ENCODE measurements at places on chromosomes 16 and 17.

DNA sequence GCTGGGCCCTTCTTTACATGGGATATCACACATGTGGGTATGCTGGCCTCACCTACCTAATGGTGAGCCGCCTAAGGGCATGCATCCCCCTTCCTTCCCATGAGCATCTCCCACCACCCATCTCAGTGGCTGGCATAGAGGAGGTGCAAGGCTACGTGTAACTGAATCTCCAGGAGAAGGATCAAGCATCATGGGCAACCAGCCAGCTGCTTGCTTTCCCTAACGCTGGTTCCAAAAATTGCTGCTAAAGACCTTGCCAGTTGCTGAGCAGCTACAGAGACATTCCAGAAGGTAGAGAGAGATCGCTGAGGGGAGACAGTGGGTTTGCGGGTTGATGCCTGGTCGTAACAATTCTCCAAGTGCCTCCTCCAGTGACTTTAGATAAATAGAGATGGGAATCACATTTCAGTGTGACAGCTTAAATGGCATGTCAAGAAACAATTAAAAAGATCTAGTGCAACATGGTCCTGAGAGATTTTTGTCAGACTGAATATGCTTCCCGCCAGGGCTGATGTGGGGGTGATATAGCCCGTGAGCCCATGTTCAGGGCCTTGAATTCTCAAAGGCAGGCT is 378.4 kb upstream of the CDH5 start:
- DNase-seq: no peak

DNA sequence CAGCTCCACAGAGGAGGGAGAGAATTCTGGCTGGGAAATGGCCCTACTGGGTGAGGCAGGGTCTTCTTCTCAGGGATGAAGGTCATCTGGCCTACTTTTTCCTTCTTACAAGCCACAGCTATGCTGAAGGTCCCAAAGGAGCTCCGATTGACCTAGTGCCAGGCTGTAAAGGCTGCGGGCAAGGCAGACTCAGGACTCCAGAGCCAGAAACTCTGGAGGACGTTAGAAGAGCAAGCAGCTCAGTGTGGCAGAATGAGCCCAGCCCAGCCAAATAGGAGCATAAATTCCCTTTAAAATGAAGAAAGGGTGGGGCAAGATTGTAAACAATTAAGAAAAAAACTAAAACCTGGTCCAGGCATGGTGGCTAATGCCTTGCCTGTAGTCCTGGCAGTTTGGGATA is 20.1 kb upstream of the CNOT1 start:
- no peak for DNase-seq

- DNase-seq: no peak
Observed at GRCh38 chr17:685006-685405, 29.6 kb downstream of the VPS53 start.

- DNase-seq: peak; percentile 58
Observed at GRCh38 chr17:38663125-38663751, 11.5 kb downstream of the EPOP start.

DNA sequence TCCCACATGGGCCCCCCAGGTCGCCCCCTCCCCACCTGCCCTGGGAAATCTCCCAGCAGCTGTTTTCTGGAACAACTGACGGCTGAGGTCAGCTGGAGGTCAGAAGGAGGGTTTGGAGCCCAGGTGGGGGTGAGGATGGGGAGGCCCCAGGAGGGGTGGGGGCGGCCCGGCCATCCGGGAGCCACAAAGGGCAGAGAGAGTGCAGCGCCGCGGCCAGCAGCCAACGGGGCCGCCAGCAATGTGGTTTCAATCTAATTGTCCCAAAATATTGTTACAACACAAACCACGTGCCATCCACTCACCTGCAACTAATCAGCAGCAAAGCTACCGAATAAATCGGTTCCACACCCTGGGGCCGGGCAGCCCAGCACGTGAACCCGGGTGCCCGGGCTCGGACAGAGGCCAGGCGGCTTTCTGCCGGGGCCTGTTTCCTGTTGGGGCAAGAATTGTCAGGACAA is 28.3 kb upstream of the SLC38A10 start:
- no peak for DNase-seq

- DNase-seq: no peak
Observed at GRCh38 chr17:2197271-2197670, 106.3 kb downstream of the SMG6 start.

DNA sequence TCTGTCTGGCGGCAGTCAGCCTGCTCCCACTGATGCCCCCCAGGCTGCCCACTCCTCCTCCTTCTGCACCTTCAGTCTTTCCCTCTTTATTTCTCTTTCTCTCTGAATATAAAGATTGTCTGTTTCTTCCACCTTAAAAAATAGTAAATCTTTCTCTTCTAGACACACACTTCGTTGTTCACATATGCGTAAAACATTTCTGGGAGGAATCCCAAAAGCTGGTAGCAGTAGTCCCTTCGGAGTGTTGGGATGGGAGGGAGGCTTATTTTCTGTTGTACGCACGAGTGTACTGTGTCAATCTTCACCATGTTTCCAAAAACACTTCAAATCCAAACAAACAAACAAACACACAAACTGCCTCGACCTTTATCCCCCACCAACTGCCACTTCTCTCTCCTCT is 9.9 kb downstream of the OSBPL7 start:
- no peak for DNase-seq

GRCh38 chr16:30142672-30143346 is 19.8 kb upstream of the MAPK3 start:
- DNase-seq: no peak

DNA sequence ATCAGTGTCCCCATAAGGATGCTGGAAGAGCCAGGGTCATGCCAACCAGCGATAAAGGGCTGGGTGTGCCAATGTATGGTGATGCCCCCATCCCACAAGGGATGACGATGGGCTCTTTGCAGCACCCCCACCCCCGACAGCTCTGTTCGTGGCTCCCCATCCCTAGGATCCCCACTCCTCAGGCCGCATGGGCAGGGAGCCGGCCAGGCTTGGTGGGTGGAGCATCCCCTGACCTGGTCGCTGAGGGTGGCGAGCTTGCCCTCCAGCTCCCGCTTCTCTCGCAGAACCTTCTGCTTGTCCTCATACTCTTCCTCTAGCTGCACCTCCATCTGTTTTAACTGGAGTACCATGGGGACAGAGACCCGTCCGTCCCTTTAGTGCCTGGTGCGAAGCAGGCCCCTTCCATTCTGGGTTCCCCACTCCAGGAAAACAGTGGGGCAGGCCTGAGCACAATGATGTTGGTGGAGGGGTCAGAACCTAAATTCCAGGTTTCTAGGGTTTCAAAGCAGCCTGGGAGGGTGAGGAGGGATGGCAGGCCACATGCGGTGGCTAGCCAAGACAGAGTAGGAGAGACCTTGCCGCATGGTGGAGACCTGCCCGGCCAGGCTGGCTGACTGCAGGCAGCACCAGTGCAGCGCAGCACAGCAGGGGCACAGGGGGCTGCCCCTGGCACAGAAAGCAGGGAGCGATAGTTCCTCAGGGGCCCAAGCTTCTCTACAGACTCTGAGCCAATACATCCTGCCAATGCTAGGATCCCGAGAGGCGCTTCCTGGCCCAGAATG is 50.3 kb downstream of the PIPOX start:
- DNase-seq: no peak

DNA sequence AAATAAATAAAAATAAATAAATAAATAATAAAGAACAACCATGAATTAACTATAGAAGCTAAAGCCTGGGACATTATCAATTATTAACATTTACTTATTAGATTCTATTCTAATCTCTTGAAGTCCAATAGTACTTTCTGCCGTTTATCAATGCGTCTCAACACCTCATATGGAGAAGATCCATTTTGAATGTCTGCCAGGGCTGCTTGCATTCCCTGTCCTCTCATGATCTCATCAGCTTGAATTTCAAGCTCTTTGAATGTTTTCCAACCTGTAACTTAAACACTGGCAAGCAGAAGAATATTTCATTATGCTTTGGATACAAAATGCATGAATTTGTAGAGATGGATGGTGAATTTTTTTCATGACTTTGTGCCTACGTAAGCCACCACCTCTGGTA is 191.9 kb upstream of the ANKFN1 start:
- DNase-seq: no peak

- DNase-seq: no peak
Observed at GRCh38 chr16:85040685-85041084, 13.1 kb downstream of the KIAA0513 start.

GRCh38 chr17:44308320-44308818 is at the start of gene RUNDC3A:
Gene RUNDC3A (plus strand): TSS chr17:44308601. CDS start chr17:44308833, 232 bp downstream.
- peak; percentile 77 for DNase-seq

DNA sequence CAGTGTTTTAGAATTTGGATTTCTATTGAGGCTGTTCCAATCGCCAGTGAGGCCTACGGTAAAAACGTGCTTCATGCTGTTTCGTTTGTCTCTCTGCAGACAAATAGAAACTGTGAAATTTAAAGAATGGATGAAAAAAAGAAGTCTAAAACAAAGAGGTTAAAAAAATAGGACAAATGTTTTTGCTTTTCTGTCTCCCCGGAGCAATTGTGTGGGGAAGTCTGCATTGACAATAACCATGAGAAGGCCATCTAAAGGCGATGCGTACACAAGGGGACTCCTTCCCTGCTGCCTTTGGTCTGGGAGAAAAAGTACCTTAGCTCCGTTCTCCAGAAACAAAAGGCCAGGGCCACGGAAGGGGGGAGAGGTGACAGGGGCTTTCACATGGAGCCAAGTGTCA is 4.6 kb upstream of the ZFHX3 start:
- no peak for DNase-seq

DNA sequence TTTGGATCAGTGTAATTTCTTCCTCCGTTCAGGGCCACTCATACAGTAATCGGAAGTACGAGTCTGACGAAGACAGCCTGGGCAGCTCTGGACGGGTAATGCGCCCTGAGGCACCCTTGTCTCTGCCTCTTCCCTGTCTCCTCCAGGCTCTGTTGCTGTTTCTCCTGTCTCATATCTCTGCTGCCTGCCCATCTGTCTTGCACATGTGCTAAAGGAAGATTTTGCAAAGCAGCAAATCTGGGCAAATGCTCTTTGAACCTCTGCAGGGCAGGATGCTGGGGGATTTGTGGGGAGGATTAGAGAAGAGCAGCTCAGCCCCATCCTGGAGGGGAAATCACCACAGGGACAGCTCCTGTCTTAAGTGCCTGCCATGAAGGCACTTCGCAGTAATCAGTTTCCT is 32.4 kb upstream of the POLR3E start:
- no peak for DNase-seq

GRCh38 chr17:8133941-8134340 is 10.0 kb upstream of the HES7 start:
- DNase-seq: no peak

- no peak for DNase-seq
Observed at GRCh38 chr16:55212791-55213190, 111.2 kb upstream of the IRX6 start.

- no peak for DNase-seq
Observed at GRCh38 chr17:82214012-82214628, 1.5 kb upstream of the CCDC57 start.

GRCh38 chr17:81931557-81932332 is 4.2 kb upstream of the MAFG start:
- DNase-seq: no peak

DNA sequence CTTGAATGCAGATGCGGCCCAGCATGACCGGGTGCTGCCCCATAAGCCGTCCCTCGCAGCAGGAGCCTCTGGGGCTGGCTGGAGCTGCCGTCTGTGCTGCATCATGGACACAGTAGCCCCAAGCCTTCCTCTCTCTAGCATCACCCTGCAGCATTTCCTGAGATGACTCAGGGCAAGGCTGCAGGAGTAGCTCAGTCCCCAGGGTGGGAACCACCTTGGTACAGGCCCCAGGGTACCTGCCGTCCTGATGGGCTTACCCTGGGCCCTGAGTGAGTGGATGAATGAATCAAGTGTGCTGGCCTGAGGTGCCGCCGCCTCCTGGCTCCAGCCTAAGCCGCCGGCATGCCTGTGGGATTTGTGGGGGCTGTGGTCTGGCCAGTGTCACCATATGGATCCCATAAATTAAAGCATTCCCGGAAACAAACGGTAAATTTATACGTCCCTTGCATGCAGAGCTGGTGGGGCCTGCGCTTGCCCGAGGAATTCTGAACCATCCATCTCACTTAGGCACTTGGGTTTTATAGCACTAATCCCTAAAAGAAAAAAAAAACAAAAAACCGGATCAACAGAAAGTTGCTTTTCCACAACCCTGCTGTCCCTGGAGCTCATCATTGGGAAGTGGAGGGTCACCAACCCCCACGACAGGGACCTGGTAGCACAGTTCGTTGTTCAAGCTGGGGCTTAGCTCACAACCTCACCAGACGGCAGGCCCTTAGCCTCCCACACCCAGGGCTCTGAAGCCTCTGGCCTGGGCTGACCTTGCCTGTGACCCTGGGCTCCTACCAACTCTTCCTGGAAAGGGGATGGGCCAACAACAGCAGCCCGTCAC is 242.6 kb upstream of the CIBAR2 start:
- peak; percentile 74 for DNase-seq

DNA sequence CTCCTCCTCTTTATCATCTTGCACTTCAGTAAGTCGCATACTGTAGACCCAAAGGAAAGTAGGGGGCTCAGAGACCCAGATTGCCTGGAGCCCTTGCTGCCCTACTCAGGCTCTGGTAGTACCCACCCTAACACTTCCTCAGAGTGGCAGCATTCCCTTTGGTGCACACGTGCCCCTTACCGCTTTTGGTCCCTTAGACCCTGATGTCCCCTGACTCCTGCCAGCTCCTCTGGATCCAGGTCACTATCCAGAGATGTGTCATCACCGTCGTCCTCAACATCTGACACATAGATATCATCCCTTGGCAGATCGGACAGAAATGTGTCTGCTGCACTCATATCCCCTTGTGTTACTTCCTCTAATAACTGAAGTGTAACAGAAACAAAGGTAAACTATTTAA is 5.4 kb upstream of the PSMC5 start:
- DNase-seq: no peak

DNA sequence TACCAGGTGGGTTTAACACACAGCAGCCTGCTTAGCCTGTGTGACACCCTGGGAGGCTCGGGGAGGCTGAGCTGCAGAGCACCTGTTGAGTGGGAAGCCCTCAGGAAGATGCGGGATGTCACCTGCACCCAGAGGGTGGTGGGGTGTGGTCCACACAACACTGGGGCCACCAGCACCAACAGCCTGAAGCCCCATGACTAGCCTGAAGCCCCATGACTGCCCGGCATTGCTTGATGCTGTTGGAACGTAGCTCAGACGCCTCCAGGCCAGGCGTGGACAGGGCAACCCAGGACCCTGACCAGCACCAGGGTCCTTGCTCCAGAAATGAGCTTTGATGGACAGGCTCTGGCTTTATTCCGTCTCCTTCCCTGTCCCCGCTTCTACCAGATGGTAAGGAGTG is 76.3 kb upstream of the ZNF469 start:
- DNase-seq: no peak

- peak; percentile 86 for DNase-seq
Observed at GRCh38 chr16:16127469-16128116, 95.7 kb downstream of the ABCC6 start.

GRCh38 chr16:397135-397661 is at the start of gene NME4:
Gene NME4 (plus strand): TSS chr16:397199. CDS start chr16:397223, 24 bp downstream.
- peak; percentile 28 for DNase-seq

- DNase-seq: no peak
Observed at GRCh38 chr16:1009358-1010150, 28.0 kb downstream of the SOX8 start.

Measured in choroid plexus epithelial cell (primary cell).